ENCODE measurements at places on chromosomes 11 and 22.

GRCh38 chr22:49962751-49963646 is 2.4 kb downstream of the PIM3 start:
- DNase-seq: no peak

DNA sequence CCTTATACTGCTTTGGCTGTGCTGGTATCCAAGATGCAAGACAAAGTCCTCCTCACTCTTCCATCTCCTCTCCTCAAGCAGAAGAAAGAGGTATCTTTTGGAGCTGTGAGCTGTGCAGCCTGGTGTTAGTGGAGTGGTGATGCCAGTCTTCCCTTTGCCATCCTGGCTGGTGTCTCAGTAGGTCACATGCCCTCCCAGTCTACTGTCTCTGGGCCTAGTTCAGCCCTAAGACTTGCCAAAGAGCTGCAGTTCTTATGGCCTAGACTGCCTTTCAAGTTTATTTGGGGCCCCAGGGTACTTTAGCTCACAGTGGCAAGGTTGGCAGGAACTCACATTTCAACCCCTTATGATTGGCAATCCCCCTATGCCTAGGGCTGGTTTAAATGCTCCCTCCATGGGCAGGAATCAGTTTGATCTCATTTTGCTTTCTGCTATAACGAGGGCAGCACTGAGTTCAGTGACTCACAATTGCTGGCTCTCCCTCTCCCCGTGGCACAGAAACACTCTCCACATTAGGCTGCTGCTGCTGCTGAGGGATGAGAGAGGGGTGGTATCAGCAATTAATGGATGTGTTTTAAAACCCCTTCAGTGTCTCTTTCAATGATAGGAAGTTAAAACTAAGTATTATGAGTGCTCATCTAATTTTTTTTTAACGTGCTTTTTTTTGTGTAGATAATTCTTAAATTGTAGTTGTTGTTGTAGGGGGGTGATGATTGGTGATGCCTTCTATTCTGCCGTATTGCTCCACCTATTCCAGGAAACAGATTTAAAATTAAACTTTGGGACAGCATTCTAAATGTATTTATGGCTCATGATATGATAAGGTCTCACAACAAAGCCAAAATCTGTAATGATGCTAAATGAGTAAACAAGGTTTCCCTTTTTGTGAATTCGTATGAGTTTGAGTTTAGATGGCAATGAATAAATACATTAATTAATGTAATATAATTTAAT is 1295.0 kb downstream of the JRKL start:
- DNase-seq: no peak

DNA sequence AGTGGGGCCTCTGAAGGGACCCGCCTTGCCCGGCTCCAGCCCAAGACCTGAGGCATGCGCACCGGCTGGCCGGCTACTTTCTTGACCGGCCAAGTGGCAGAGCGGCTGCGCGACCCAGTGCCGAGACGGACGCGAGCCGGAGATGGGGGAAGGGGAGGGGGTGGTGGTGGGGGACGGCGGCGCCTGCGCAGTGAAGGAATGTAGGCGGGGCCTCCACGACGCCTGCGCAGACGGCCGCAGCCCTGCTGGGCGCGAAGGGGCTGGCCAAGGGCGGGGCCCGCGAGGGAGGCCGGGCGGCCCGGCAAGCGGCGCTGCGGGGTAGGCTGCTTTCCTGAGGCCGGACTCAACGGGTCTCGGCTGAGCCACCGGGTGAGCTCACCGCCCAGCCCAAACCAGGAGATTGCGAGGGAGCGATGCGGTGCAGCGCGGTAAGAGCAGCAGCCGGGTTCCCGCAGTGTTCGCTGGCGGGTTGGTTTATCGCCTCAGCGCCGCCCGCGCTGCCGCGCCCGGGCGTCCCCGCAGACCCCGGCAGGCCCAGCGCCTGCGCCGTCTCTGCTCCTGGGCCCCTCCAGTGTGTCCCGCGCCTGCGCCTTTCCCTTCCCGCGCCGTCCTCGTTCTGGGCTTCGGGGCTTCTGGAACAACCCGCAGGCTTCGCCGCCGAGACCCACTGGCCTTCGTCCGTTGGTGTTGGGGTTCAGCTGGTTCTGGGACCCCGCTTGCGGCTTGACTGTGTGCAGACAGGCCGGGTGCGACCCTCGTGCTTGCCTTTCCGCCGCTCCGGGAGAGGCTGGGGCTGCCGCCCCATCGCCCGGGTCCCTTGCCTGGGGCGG is at the start of gene SPECC1L:
Gene SPECC1L, plus strand, starts transcription at position 276 of the 830 bp plus-strand sequence. CDS start 31,401 bp downstream, outside the sequence.
- peak; percentile 83 for DNase-seq

- no peak for DNase-seq
Observed at GRCh38 chr11:105738986-105739795, 129.3 kb downstream of the GRIA4 start.

DNA sequence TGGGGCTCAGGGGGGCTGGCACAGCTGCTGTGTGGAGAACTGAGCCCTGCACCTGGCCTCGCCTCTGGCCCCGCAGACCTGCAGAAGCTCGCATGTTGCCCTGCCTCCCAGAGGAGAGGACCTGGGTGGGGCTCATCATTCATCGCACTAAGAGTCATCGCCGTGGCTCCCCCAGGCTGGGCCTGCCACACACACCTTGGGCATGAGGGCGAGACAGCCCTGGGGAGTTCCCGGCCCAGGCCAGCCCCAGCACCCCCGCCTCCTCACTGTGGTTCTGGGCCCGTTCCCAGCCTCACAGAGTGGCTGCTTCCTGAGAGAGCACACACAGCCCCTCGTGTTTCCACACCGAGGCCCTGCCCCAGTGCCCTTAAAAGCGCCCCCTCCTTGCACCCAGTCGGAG is 694.6 kb downstream of the TBC1D22A start:
- DNase-seq: no peak

GRCh38 chr11:129372609-129373488 is 2.8 kb upstream of the BARX2 start:
- DNase-seq: no peak

GRCh38 chr11:88415495-88415894 is 78.0 kb upstream of the CTSC start:
- no peak for DNase-seq

DNA sequence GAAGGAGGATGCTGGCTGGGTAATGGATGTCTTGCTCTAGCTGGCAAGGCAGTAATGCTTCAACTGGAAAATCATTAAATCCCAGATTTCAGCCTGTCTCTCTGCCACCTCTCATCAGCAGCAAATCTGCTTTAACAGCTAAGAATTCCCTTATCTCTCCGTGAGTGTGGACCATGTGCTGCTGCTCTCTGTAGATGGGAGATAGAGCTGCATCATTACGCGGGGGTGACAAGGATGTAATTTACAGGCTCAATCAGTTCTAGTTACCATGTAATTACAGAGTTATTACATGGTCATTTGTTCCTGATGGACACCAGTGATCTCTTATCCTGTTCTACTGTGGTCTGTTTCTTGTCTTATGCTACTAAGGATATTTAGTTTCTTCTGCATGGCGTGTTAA is 665.4 kb downstream of the NTM start:
- DNase-seq: no peak

DNA sequence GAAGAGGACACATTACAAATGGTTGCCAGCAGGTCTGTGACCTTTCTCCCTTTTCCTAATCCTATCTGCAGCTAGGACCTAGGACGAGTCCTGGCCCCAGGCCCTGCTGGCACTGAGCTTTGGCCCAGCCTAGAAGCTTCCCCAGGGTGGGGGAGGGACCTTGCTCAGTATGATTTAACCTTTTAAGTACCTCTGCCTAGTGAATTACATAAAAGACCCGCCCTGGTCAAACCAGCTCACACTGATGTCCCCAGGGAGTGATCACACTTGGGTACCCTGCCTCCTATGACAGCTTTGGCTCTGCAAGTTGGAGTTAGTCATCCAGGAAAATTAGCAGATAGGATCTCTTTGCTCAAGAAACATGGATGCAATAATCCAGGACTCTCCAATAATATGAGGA is 21.9 kb downstream of the ASCC2 start:
- DNase-seq: no peak

DNA sequence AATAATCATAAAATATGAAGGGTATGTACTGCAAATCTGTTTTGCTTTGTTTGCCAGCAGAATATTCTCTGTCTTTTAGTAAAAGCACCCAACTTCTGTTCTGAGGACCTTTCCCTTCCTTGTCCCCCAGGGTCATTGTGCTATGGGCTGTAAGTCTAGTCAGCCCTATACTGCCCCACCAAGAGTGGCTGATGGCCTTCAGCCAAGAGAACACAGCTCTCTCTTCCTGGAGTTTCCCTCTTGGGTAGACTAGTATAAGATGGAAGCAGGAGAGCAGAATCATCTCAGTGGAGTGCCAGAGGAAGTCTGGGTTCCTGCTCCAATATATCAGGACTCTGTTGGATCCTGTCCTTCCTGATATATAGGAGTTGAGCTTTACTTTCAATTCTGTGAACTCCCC is 29.0 kb downstream of the MMP13 start:
- no peak for DNase-seq

- DNase-seq: no peak
Observed at GRCh38 chr11:82703796-82704195, 29.9 kb downstream of the FAM181B start.

GRCh38 chr22:26592421-26592891 is 2.5 kb upstream of the TPST2 start:
- no peak for DNase-seq

DNA sequence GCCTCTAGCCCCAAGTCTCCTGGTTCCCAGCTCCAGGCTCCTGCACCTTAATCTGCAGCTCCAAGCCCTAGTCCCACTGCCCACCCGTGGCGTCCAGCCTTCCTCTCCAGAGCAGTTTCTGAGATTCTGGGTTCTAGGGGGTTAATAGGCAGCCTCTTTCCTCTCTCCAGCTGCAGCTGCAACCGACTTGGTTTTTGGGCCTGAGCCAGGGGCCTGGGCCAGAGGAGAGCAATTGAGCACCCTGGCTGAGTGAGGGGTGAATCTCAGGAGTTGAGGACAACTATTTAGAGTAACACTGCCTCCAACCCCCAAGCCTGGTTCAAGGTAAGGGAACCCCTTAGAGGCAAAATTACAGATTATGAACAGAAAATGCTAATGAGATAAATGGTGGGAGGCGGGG is 9.0 kb upstream of the CHRM1 start:
- no peak for DNase-seq

DNA sequence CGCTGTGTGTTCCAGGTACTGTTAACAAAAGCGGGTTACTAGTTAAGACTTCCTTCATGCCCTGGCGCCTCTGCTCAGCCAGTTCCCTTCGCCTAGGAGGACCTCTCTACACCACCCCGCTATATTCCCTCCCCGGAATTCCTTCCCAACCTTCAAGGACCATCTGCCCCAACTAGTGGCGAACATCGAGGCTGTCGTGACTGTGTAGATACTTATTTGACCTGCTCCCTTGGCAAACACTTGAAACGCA is 450 bp upstream of the BCL2L13 start:
- no peak for DNase-seq

- no peak for DNase-seq
Observed at GRCh38 chr11:2101171-2101675, 38.0 kb downstream of the IGF2 start.

DNA sequence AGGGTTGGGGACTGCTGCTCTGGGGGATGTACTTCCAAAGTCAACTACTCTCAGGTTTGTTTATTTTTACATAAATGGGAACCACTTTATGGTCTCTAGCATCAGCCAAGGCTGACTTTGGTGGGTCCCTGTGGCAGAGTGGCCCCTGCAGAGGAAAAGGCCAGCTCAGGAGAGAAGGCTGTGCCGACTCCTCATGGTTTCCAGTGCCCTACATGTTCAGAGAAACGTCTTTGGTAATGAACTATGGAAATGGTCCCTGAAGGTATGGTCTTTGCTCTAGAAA is 3.0 kb upstream of the ZDHHC8 start:
- DNase-seq: no peak

Measured in stimulated activated CD8-positive, alpha-beta memory T cell treated with anti-CD3 and anti-CD28 coated beads, Interleukin-2, amount 100 ng/mL, for 1 hour (primary cell).